ENCODE measurements at places on chromosomes 3 and 15. TPM values are rescaled to one million over a fixed set of nuclear protein-coding genes. Genes with fewer than 3 reads are reported as not detected.

DNA sequence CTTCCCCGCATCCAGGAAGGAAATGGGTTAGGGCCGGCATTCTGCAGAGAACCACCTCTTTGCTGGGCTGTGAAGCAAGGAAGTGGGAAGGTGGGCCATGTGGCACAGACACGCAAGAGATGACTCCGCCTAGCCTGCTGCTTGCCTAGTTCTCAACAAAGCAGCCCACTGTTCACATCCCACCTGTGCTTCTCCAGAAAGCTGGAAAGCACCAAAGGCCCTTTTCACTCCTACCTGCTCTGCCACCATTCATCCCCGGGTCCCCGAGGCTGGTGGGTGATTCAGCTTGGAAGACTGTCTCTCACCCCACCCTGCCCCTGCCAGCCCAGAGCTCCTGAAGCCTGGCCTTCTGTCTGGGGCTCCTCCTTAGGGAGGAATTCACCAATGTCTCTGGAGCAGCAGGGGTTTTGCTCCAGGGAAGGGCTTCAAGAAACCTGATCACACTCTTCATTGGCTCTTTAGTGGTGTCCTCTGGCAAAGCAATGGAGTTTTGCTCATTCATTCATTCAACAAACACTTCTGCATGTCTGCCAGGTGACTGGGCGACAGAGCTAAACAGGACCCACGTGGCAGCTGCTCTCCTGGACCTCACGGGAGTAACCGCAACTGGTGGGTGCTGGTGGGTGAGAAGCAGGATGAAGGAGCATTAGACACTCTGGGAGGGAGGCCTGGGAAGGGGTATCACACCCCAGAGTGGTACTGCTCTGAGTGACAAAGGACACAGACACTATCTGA is 145.4 kb upstream of the TLE3 start:
- no peak overlapping the region for H3K4me3 ChIP-seq
- peaks cover 2% of the 10 kb centered on the region for H3K27me3 ChIP-seq
- no peaks in the 10 kb centered on the region for H3K36me3 ChIP-seq
- peaks cover 75% of the 10 kb centered on the region for H3K4me1 ChIP-seq
- peak overlapping the region; percentile 50 for H3K27ac ChIP-seq
- no peak for DNase-seq

DNA sequence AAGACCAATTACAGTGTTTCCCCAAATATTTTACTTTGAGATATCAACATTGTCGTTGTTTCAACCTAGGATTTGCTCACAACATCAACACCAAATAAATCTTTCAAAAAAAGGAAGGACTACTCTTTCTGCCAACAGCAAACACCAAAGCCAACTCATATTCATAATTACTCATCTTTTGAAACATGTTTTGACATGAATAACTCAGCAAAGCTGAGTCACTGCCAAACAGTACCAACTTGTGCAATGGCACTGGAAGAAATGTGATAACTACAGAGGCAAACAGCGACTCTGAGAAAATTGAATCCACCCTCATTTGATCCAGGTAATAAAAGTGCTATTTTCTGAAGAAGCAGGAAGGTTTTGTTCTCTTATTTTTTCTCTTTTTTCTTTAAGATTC is 67.2 kb downstream of the PEX5L start:
- no peaks in the 10 kb centered on the region for H3K36me3 ChIP-seq
- no peak overlapping the region for H3K4me3 ChIP-seq
- peaks cover 16% of the 10 kb centered on the region for H3K27me3 ChIP-seq
- no peak overlapping the region for H3K27ac ChIP-seq
- DNase-seq: no peak

DNA sequence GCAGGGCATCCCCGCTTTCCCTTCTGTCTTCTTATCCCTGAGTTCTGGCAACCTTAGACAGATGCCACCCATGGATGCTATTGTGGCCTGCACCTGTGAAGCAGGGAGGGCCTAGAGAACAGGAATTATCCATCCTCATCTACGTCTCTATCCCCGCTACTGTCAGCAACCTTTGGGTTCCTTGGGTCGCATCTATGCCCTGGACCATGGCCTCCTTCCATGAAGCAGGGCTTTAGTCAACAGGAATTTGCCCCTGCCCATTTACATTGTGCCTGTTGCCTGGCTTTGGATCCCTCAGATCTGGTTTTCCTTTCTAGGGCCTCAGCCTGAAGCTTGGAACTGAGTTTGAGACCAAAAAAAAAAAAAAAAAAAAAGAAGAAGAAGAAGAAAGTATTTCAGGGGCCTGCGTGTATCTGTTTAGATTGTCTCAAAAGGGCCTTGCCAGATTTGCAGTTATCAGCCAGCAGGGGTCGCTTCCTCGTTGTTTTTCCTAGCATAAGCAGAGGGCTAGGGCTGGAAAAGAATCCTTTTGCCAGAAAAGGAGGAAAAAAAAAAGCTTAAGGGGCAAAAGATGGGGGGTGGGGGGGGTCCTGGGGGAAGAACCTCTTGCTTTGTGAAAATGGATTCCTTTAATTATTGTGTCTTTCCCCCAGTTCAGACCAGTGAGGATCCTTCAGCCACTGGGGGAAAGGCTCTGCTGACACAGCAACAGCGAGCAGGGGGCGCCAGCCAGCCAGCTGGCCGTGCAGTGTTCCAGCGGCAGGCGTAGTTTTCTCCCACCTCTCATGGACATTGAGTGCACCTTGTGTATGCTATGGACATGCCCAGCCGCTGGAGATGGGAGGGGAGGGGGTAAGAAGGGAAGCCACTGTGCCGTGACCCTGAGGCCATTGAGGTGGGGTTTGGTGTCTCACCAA is 65.7 kb upstream of the ALDH1L1 start:
- H3K36me3 ChIP-seq: no peaks in the 10 kb centered on the region
- H3K4me3 ChIP-seq: no peak overlapping the region
- peaks cover 20% of the 10 kb centered on the region for H3K27me3 ChIP-seq
- DNase-seq: no peak

DNA sequence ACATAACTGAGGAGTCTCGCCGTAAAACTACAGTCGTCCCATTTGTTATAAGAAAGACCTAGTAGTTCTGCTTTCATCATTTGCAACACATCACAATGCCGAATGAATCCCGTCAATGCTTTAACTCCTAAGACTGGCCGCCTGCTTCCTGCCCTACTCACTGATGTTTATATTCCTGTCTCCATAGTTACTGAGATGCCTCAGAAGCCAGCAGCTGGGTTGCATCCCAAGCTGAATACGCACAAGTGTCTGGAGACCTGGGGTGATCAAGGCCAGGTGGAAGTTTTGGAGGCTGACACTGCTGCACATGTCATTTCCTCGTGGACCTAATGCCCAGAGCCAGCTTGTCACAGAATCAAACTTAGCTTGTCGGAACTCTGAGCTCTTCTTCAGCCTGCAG is 95.2 kb upstream of the UBE2E1 start:
- no peak overlapping the region for H3K4me3 ChIP-seq
- H3K36me3 ChIP-seq: no peaks in the 10 kb centered on the region

GRCh38 chr3:64674591-64675076 is 13.2 kb downstream of the ADAMTS9 start:
- H3K27me3 ChIP-seq: no peaks in the 10 kb centered on the region
- no peak overlapping the region for H3K27ac ChIP-seq
- H3K36me3 ChIP-seq: no peaks in the 10 kb centered on the region
- no peak for DNase-seq

The FRMD5 gene
- total RNA-seq: 0.42 TPM

DNA sequence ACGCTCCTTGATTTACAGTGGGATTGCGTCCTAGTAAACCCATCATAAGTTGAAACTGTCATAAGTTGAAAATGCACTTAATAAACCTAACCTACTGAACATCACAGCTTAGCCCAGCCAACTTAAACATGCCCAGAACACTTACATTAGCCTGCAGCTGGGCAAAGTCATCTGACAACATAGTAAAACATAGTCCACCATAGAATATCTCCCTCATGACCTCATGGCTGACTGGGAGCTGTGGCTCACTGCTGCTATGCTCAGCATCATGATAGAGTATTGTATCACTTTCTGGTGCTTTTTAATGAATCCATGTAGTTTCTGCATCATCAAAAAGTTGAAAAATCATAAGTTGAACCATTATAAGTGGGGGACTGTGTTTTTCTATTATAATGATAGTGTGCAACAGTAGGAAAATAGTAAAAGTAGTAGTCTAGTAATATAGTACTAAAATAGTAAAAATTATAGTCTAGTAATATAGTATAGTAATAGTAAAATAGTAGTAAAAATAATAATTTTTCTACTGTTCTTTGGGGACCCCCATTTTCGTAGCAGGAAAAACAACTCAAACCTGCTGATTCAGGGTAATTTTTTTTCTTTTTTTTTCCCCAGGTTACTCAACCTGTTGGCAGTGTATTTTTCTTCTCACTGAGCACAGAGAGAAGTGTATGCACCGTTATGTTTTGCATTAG is 233.5 kb downstream of the MYRIP start:
- H3K27me3 ChIP-seq: no peaks in the 10 kb centered on the region
- no peak overlapping the region for H3K4me3 ChIP-seq
- no peaks in the 10 kb centered on the region for H3K4me1 ChIP-seq
- DNase-seq: no peak
- no peak overlapping the region for H3K27ac ChIP-seq
- no peaks in the 10 kb centered on the region for H3K36me3 ChIP-seq

The NIT2 gene
- 75.7 TPM for total RNA-seq

GRCh38 chr15:70323111-70323851 is 225.6 kb upstream of the TLE3 start:
- no peaks in the 10 kb centered on the region for H3K27me3 ChIP-seq
- no peak for DNase-seq
- no peaks in the 10 kb centered on the region for H3K36me3 ChIP-seq
- no peak overlapping the region for H3K27ac ChIP-seq

The LRTM1 gene
- total RNA-seq: not detected

DNA sequence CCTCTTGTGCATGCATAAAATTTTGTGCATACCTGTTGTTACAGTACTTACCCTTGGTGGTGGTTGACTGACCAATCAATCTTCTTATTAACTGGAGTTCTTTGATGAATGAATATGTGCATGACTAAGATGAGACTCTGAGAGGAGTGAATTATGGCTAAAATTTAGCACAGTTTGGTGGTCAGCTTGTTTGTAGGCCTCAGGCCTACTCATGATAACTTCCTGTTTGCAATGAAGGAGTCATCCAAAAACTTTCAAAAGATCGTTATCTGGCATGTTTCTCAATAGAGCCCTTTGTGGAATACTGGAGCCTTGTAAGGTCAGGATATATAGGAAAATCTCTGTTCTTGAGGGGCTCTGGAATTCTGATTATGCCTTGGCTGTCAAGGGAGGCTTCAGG is 66.5 kb downstream of the LEKR1 start:
- no peak overlapping the region for H3K27ac ChIP-seq
- DNase-seq: no peak
- H3K4me3 ChIP-seq: no peak overlapping the region
- H3K27me3 ChIP-seq: no peaks in the 10 kb centered on the region

GRCh38 chr3:139295040-139295439 is 48.8 kb upstream of the MRPS22 start:
- H3K4me3 ChIP-seq: no peak overlapping the region
- H3K4me1 ChIP-seq: no peaks in the 10 kb centered on the region
- DNase-seq: no peak
- no peaks in the 10 kb centered on the region for H3K36me3 ChIP-seq
- no peaks in the 10 kb centered on the region for H3K27me3 ChIP-seq

GRCh38 chr3:159783780-159784742 is 204.6 kb upstream of the IL12A start:
- H3K36me3 ChIP-seq: no peaks in the 10 kb centered on the region
- H3K27me3 ChIP-seq: peaks cover 6% of the 10 kb centered on the region
- no peak overlapping the region for H3K4me3 ChIP-seq
- H3K27ac ChIP-seq: no peak overlapping the region

DNA sequence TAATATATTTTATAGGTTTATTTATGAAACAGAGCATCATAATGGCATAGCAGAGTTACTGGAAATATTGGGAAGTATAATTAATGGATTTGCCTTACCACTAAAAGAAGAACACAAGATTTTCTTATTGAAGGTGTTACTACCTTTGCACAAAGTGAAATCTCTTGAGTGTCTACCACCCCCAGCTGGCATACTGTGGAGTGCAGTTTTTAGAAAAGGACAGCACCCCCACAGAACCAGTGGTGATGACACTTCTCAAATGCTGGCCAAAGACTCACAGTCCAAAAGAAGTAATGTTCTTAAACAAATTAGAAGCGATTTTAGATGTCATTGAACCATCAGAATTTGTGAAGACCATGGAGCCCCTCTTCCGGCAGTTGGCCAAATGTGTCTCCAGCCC is 58.1 kb downstream of the DNAH1 start:
- H3K27me3 ChIP-seq: no peaks in the 10 kb centered on the region
- H3K4me1 ChIP-seq: peaks cover 9% of the 10 kb centered on the region
- no peaks in the 10 kb centered on the region for H3K36me3 ChIP-seq
- H3K4me3 ChIP-seq: no peak overlapping the region
- no peak for DNase-seq
- H3K27ac ChIP-seq: no peak overlapping the region

The ERC2 gene
- total RNA-seq: not detected

GRCh38 chr3:105857601-105858000 is 11.2 kb downstream of the CBLB start:
- H3K4me1 ChIP-seq: peaks cover 39% of the 10 kb centered on the region
- H3K27ac ChIP-seq: peak overlapping the region; percentile 12
- peak overlapping the region; percentile 4 for H3K4me3 ChIP-seq
- H3K27me3 ChIP-seq: no peaks in the 10 kb centered on the region

DNA sequence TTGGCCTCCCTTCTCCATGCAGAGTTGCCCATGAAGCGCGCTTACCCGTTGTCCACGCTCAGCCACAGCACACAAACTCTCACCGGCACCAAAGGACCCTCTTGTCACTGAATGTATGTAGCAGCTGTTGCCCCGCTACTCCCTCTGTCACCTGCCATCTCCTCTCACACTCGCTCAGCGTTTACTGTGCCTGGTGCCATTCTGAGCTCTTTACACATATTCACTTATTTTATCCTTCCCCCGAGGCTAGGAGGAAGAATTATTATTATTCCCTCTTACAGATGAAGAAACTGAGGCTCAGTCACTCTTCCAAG is 41.7 kb upstream of the PRR23E start:
- H3K27me3 ChIP-seq: no peaks in the 10 kb centered on the region
- H3K27ac ChIP-seq: no peak overlapping the region
- H3K36me3 ChIP-seq: no peaks in the 10 kb centered on the region

- peaks cover 53% of the 10 kb centered on the region for H3K27me3 ChIP-seq
- no peak overlapping the region for H3K27ac ChIP-seq
- no peak overlapping the region for H3K4me3 ChIP-seq
- H3K4me1 ChIP-seq: peaks cover 2% of the 10 kb centered on the region
- peaks cover 3% of the 10 kb centered on the region for H3K36me3 ChIP-seq
Observed at GRCh38 chr15:89814112-89814742, 425 bp downstream of the ANPEP start.
